AG09319 (cell line): ENCODE measurements at places on chromosomes 5 and 9.

DNA sequence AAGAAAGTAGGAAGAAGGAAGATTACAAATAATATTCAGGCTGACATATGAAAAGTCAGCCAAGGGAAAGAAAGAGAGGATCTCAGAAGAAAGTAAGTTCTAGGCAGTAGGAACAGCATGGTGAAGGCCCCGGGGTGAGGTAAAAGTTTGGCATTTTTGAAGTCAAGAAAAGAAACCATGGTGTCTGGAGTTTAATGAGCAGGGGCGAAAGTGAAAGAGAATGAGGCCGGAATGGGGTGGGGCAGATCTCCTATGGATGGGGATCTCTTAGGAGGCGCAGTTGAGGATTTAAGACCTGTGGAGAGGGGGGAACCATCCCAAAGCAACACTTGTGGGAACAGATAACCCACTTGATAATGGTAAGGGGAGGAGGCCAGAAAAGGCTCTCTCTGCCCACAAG, 42.3 kb upstream of the SMAD5 start:
- DNase-seq, result no peak

DNA sequence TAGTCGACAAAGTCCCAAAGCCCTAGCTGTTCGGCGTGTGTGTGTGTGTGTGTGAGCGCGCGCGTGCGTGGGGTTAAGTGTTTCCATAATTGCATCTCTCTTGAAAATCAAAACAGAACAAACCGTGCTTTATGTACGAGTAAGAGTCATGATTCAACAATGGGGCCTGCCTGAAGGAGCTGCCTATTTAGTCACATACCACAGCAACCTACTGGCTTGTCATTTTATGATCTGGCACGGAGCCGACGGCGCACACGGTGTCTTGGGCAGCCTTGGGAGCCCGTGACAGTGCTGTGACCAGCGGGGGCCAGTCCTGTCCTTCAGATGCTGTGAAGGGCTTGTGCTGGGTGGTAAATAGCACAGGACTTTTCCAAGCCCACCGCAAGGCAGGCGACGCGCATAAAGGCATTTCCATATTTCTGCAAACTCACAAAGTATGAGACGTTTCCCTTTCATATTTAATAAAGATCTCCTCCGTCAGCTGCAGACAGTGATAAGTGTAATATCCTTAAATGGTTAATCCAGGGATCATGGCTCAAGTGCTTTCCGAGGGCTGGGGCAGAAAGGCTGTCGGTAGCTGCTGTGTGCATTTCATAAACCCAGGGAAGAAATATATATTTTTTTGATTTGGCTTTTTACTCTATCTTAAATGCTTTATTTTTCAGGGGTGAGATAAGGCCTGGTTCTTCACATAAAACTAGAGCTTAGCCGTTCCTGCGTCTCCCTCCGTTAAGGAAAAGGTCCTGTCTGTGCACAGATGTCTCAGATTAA, 270.2 kb upstream of the IRX1 start:
- no peak for DNase-seq

- DNase-seq, result peak; percentile 66
These were observed 9.6 kb downstream of the NDST1 start for GRCh38 chr5:150517272-150518152.

- no peak for DNase-seq
These were observed 37.5 kb upstream of the SUSD3 start for GRCh38 chr9:93020771-93021670.

GRCh38 chr5:61657010-61657409, 325.0 kb downstream of the ZSWIM6 start:
- DNase-seq, result no peak

- no peak for DNase-seq
These were observed 196.4 kb downstream of the ARHGEF28 start for GRCh38 chr5:73822278-73822988.

DNA sequence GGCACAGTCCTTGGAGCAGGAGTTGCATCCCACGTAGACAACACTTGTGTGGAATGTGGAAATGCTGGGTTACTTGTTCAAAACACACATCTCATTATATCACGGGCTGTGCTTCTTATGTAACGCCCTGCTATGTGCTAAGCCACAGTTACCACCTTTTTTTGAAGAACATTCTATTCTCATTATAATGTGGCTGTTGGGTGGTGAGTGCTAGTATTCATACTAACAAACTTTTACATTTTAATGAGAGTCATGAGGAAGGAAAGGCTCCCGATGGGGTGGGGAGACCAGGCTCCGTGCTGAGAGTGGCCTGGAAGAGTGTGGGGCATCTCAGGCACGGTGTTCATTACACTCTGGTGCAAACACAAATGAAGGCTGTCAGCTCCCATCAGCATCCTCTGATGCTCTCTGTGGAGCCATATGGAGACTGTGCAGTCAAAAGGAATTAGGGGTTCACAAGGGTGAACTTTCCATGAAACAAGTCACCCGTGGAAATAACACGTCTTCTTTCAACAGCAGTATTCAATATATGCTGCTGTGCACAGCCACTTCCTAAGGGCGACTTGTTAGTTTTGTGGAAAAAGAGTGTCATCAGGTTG, 153.1 kb upstream of the RAPGEF1 start:
- DNase-seq, result no peak

DNA sequence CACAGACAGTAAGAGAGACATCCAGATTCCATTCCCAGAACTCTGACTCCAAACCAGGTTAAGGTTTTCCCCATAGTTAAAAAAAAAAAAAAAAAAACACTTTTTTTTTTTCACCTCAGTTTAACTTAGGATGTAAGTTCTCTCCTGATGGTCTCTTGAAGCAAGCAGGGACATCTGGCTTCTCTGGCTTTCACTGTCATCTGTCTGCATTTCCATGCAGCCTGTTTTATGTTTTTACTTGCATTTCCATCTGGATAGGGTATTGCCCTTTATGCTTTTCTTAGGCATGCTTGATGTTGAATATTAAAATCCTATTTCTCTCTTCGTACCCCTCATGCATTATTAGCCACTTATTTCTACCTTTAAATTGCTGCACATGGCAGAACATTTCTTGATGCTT, 135.3 kb upstream of the WWC1 start:
- DNase-seq, result no peak

DNA sequence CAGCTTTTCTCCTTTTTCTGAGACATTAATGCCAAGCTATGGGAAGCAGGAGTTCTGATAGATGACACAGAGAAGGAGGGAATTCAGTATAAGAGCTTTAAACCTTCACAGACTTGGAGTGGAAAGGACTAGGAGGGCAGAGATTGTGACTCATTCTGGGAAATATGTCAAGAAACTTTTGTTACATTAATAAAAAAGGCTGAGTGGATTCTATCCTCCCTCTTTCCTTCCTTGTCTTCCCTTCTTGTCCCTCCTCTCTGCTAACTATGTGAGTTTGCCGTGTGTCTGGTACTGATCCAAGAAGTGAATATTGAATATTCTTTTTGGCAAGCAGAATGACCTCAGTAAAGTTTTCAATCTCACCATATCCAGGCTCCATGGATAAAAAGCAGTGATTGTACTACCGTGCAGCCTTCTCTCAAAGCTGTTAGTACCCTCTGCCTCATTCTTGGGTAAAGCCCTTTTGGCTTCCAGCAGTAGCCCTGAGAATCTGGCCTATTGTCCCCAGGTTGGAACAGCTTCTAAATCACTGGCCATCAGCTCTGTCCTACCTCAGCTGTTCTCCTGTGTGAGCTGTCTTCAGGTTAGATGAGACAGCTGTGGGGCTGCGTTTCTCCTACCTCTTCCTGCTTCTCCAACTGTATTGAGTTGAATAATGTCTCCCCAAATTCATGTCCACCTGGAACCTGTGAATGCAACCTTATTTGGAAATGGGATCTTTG, 73.9 kb downstream of the ATG10 start:
- no peak for DNase-seq

GRCh38 chr9:135000647-135001245, 83.0 kb upstream of the FCN1 start:
- no peak for DNase-seq

DNA sequence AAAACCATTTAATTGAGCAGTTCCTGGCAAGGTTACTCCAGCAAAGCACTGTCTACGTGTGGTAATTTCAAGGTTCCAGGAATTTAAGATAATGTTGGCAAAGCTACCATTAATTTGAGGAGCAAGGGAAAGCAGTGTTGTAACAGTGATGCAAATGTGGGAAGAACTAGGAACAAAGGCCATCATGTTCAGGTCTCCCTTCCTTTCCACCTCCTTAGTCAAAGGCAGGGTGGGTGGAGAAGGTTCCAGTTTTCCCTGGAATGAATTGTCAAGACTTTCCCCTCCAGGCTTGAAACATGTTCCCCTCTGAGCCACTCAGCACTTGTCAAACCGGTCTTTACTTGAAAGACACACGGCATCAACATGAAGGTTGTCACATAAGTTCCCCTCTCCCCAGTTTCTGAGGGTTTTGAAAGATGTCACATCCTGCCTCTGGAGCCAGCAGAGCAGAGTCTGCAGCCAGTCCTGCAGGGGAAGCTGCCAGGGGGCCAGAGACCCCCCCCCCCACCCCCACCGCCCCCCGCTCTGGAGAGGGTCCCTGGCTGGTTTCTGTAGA, 226.0 kb downstream of the GAS1 start:
- DNase-seq, result no peak

GRCh38 chr5:103258957-103259704, 568 bp downstream of the MACIR start:
- DNase-seq, result no peak

DNA sequence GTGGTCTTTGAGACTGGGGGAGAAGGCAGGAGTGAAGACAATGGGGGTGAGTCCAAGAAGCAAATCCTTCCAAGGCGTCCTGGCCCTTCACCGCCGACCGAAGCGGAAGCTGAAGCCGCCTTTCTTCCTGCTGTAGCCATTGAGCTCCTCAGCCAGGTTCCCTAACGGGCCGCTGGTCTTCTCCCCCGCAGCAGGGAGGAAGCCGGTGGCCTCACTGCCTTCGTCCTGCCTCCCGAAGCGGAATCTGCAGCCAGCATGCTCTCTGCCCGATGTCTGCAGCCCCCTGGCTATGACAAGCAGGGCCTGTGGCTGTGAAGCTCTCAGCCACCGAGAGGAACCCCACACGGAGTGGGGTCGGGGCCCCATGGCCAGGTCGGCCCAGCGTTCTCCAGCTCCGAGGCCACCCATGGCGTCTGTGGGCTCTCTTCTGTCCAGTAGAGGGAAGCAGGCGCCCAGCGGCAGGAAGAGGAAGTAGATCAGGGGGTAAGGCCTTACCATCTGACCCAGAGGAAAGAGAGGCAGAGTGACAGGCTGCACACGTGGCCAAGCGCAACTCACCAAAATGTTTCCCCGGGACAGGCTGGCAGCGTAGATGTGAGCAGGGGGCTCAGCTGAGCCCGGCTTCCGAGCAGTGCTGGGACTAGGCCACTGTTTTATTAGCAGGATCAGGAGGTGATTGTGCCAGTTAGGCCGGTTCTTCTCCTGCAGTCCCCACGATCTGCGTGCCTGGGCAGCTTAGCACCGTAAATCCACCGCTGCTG, 3.1 kb downstream of the QRFP start:
- DNase-seq, result no peak

DNA sequence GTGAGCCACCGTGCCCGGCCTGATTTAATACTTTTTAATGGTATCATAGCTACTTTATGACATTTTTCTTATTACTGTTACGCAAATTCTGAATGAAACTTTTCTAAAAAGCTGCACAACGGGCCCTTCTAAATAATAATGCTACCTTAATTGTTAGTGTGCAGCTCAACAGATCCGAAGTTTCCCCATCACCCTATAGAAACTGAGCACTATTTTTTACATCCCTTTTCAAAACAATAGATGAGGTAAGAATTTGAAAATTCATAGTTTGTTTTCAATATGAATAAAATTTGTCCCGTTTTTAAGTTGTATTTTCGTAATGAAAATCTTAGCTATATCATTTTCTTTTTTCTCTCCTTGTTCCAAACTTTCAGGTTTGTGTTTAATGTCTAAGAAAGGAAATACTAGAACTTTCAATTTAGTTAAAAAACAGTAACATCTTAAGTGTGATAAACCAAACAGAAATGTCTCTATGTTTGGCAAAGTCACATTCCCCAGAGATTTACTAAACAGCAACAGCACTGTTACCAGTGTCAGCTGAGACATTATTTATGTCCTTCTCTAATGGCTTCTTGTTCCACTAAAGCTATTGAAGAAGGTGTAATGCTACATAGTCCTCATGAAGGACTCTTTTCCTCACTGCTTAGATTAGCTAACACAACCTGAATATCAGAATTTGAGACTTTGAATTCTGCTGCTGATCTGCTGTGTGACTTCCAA, 22.9 kb downstream of the KIF2A start:
- no peak for DNase-seq

DNA sequence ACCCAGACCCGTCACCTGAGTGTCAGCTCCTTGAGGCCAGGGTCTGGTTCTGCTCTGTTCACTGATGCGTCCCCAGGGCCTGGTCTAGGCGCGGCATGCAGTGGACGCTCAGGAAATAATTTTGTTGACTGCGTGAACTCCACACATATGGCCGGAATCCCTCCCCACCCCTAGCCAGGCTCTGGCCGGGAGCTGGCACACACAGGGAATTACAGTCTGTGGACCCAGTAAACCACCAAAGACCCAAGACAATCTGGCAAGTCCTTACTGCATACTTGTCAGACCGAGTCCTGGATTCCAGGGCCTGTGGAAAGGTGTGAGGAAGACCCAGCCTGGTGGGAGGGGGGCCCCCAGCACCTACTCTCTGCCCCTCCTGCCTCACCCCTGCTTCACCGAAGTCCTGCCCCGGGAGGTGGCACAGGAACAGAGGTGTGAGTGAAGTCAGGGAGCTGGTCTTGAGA, 113.0 kb upstream of the IER5L start:
- no peak for DNase-seq
